SJSA1 (cell line): ENCODE measurements at places on chromosomes 3 and 15. TPM values are rescaled to one million over a fixed set of nuclear protein-coding genes. Genes with fewer than 3 reads are reported as not detected.

Gene CLDN18
- not detected in 2 replicates for total RNA-seq

Gene KBTBD13
- total RNA-seq, result not detected in 2 replicates

Gene CKMT1B
- not detected in 2 replicates for total RNA-seq

Gene ZNF80
- not detected in 2 replicates for total RNA-seq

Gene SLC2A2
- total RNA-seq, result not detected in 2 replicates

Gene CTSH
- 0.92 TPM in 1 of 2 replicates, not detected in the other for total RNA-seq

Gene SLC28A1
- total RNA-seq, result not detected in 2 replicates

Gene THRB
- total RNA-seq, result 1.5 and 3.2 TPM in 2 replicates

Gene GRM7
- not detected in 2 replicates for total RNA-seq

Gene ACP3
- total RNA-seq, result not detected in 2 replicates

Gene NDN
- 41.2 and 41.5 TPM in 2 replicates for total RNA-seq

Gene GOLGA8S
- total RNA-seq, result 0.05 TPM in 1 of 2 replicates, not detected in the other

Gene CLDN1
- 1.5 and 2.4 TPM in 2 replicates for total RNA-seq

Gene FOXL2
- not detected in 2 replicates for total RNA-seq

Gene ADCY5
- total RNA-seq, result 0.16 and 0.82 TPM in 2 replicates

Gene PLD1
- 3.3 and 21.9 TPM in 2 replicates for total RNA-seq

Gene TMF1
- 11.8 and 19.5 TPM in 2 replicates for total RNA-seq

Gene LDHAL6B
- not detected in 2 replicates for total RNA-seq

Gene MORC1
- total RNA-seq, result not detected in 2 replicates

Gene KIAA1143
- total RNA-seq, result 16.2 and 21.7 TPM in 2 replicates

Gene GOLGA8G
- total RNA-seq, result 0.25 TPM in 1 of 2 replicates, not detected in the other

Gene IL17RD
- total RNA-seq, result not detected in 2 replicates

Gene PDZRN3
- total RNA-seq, result 0.63 and 0.68 TPM in 2 replicates

Gene CLRN1
- not detected in 2 replicates for total RNA-seq

Gene ERICH6
- not detected in 2 replicates for total RNA-seq

Gene SLC9A9
- 0.05 TPM in 1 of 2 replicates, not detected in the other for total RNA-seq

Gene SGO1
- total RNA-seq, result 11.7 and 22.5 TPM in 2 replicates

Gene GTF2E1
- 15.6 and 17.0 TPM in 2 replicates for total RNA-seq

Gene ATP13A5
- total RNA-seq, result not detected in 2 replicates

Gene MED12L
- 0.29 TPM in 1 of 2 replicates, not detected in the other for total RNA-seq

Gene TRIM71
- total RNA-seq, result under 0.01 TPM in 1 of 2 replicates, not detected in the other

Gene WNT7A
- total RNA-seq, result not detected in 2 replicates

Gene KLHDC8B
- 18.6 and 27.3 TPM in 2 replicates for total RNA-seq

Gene LYZL4
- total RNA-seq, result not detected in 2 replicates

Gene VPS13C
- 16.2 and 25.1 TPM in 2 replicates for total RNA-seq
